GM23338 (cell line): ENCODE measurements at places on chromosomes 11 and 22. TPM values are rescaled to one million over a fixed set of nuclear protein-coding genes. Genes with fewer than 3 reads are reported as not detected.

- DNase-seq, result no peak
Observed at GRCh38 chr11:86660088-86660487, 12.3 kb downstream of the ME3 start.

DNA sequence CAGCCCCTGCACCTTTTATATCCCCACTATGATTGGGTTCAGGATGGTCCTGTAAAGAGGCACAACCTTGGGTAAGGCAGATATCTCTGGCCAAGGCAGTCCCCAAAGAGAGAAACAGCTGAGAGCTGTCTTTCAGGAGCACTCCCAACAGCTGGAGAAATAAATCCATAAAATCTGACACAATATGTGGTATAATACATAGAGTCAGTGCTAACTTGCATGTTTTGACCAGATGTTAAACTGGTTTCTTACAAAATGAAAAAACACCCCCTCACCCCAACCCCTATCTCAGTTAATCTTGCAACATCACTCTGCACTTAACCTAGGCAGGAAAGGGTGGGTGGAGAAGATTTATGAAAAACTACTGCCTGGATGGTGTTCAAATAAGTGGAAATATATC is 44.0 kb upstream of the C11orf87 start:
- DNase-seq, result no peak

DNA sequence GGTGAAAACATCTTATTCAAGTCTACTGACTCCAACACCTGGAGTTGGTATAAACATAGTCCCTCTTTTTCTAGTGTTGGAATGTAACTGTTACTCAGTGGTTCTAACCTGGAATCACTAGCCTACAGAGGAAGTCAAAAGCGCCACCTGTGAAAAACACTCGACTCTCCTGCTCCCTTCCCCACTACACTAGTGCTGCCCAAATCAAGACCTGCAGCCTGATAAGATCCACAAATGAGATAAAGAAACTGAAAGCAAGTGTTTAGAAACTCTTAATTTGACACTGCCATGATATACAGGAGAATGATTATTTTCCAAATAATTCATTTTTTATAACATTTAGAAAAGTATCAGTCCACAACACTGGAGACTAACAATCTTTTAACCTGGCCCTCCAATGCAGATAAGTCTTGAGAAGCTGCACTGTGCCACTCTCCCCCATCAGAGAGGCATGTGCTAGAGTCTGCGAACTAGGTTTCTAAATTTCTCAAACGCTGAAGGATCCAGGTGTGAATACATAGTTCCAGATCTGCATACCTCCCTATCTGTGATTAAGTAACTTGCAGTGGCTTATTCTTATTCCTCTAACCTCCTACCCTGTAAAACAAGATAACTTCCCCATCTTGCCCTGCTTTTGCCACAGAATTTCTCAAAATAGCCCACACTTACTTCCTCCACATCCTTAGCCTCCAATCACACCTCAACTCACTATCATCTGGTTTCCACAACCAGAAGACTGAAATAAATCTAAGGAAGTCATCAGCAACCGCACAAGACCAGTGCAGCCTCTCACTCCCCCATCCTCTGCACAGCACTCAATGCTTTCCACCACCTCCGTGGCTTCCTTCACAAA is 88.1 kb downstream of the RRAS2 start:
- no peak for DNase-seq

Gene ASRGL1
- 32.9 and 38.4 TPM in 2 replicates for total RNA-seq

DNA sequence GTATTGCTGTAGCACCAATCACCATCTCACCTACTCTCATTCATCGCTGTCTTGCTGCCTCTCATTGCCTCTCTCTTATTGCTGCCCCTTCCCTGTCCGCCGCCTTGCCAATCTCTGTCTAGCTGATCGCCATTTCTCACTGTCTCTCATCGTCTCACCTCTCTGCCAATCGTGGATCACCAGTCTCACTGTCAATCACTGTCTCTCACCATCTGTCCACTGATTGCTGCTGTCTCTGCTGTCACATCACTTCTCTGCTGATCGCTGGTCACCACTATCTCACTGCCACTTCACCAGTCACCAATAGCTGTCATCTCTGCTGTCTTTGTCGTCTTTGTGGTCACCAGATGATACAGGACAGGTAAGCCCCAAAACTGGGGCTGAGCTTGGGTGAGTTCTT is 20.6 kb upstream of the RNASEH2C start:
- no peak for DNase-seq

DNA sequence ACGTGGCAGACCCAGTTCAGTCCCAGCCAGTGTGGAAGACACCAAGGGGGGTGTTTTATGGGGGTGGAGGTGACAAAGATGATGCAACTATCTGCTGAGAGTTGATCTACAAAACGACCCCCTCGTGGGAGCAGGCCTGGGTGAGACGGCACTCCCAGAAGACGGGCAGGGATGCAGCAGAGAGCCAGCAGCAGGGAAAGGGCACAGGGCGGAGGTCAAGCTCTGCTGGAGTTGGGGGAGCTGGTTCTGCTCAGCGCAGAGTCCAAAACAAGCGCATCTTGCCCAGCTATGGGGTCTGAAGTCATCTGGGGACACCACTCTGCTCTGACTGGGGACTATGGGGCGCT is 3.9 kb downstream of the GNB1L start:
- no peak for DNase-seq

GRCh38 chr11:68872216-68873003 is 30.7 kb upstream of the CPT1A start:
- no peak for DNase-seq

GRCh38 chr11:65560555-65561418 is 2.6 kb upstream of the LTBP3 start:
- peak; percentile 83 for DNase-seq

DNA sequence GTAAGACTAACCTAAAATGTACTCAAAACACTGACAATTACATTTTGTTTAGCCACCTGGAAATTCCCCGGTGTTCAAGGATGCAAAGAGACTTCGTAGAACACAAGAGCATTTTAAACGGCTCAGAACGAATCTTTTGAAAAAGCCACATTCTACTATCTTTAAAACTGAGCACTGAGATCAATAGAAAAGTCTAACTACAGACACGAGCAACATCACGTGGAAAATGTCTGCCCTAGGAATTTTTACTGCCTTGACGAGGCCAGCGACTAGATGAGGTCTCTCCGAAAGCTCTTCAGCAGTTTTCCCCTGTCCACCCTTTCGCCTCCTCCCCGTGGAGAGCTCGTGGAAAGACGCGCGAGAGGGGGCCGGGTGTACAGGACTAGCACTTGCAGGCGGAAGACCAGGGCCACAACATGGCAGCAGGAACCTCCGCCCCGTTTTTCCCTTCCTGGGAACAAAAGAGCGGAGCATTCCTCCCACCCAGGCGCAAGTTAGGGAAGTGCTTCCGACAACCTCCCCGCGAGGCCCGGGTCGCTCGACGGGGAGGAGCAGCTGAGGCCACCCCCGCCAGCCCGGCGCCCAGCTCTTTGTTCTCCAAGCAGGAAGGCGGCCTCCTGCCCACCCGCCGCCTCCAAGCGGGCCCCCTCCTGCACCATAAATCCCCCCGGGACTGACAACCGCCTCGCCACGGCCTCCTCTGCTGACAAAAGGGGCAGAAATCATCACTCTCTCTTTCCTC is 1.1 kb downstream of the EIF4G2 start:
- peak; percentile 49 for DNase-seq

DNA sequence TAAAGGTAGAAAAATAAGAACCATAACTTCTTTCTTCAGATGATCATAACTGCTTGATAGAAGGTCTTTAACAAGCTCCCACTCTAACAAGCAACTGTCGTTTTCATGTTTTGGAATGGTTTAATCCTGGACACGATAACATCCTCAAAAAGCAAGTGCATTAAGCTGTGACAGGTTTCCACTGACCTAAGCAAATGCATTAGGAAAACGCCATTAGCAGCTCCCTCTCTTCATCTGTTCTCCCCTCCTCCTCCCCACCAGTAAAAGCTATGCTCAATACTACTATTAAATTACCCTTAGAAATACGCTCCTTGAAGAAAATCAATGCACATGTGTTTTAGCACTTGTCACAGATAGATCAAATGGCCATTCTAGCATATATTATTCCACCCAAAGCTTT is 729.4 kb downstream of the OPCML start:
- no peak for DNase-seq

DNA sequence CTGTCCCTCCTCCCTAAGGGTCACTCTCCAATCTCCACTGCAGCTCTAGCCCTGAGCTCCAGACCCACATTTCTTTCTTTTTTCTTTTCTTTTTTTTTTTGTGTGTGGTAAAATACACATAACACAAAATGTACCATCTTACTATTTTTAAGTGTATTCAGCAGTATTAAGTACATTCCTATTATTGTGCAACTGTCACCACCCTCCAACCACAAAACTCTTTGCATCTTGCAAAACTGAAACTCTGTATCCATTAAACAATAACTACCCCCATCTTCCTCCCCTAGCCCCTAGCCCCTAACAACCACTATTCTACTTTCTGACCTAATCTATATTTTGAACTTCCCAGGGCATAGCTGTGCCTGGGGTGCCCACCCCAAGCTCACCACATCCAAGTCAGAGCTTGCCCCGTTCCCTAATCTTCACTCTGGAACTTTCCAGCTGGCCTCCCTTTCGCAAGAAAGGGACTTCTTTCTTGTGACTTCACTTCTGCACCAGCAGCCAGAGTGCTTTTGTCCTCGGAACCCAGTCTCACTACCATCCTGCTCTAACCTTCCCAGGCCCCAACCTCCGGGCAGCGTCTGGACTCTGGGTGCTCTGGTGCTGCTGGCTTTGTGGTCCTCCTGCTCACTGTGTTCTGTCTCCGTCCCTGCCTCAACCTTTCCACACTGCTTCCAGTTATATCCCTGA is 30.7 kb downstream of the PARVG start:
- no peak for DNase-seq

DNA sequence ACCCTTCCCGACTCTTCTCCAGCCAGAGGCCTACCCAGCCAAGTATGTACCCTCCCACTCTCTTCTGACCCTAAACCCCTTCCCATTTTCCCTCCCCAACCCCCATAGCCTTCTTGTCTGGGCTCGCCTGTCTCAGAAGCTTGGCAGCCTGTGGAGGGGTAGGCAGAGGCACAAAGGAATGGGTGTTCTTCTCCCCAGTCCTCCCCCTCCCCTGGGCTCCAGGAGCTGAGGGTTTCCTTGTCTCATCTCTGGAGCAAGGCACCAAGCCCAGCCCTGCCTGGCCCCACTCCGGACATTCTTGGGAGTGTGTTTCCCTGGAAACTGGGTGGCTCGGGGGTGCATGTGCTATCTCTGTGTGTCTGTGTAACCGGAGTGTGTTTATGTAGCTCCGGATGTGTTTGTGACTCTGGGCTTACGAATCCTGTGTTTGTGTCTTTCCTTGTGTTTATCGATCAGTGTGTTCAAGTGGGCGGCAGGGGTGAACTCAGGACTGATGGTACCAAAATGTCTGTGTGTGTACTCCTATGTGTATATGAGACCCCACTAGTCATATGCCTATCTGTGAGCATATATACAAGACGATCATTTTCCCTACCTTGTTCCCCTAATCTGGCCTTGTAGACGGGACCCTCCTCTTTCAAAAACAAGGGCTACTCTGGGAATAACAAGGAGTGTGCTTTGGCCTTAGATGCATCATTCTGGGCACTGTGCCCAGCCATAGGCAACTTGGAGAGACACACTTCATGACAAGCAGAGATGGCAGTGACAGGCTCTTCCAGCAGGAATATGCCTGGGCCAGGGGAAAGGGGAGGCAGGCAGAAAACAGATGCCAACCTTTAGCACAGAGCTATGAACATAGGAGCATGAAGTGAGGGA is 10.9 kb downstream of the PHLDB1 start:
- DNase-seq, result no peak

DNA sequence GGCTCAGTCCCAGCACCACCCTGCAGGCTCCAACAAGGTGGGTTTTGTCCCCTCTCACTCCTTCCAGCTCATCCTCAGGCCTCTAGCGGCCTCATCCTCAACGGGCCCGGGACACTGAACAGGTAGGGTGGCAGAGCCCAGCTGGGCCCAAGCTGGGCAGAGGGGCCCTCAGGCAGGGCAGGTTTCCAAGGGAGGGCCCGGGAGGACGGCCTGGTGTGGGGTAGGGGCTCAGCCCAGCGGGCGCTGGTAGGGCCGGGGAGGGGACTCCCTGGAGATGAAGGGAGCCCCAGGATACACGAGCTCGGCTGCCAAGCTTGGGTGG is 2.5 kb upstream of the IFITM10 start:
- no peak for DNase-seq

- no peak for DNase-seq
Observed at GRCh38 chr11:87397011-87397865, 359.5 kb downstream of the TMEM135 start.

Gene PNPLA5
- 5.9 and 6.8 TPM in 2 replicates for total RNA-seq

- DNase-seq, result no peak
Observed at GRCh38 chr22:39913321-39913720, 12.4 kb downstream of the GRAP2 start.

- no peak for DNase-seq
Observed at GRCh38 chr22:27583856-27584255, 217.7 kb downstream of the MN1 start.

Gene DEFB131B
- not detected in 2 replicates for total RNA-seq

DNA sequence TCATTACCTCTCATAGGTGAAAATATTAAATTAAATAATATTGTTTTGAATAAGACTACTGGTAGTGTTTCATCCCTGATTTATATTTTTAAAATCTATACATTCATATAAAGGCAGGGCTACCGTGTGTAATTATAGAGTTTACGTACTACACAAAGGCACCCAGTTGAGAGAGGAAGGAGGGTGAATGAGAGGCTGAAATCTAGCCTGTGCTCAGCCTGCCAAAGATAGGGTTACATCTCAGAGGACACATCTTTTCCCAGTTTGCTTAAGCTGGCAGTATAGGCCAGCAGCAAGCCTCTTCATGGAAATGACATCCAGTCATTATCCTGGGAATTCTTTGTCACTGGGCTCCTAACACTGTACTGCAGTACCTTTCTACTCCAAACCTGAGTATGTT is 7.5 kb upstream of the B3GNT6 start:
- no peak for DNase-seq

Gene SLC22A6
- not detected in 2 replicates for total RNA-seq

- no peak for DNase-seq
Observed at GRCh38 chr22:28989484-28989883, 72.1 kb downstream of the C22orf31 start.

DNA sequence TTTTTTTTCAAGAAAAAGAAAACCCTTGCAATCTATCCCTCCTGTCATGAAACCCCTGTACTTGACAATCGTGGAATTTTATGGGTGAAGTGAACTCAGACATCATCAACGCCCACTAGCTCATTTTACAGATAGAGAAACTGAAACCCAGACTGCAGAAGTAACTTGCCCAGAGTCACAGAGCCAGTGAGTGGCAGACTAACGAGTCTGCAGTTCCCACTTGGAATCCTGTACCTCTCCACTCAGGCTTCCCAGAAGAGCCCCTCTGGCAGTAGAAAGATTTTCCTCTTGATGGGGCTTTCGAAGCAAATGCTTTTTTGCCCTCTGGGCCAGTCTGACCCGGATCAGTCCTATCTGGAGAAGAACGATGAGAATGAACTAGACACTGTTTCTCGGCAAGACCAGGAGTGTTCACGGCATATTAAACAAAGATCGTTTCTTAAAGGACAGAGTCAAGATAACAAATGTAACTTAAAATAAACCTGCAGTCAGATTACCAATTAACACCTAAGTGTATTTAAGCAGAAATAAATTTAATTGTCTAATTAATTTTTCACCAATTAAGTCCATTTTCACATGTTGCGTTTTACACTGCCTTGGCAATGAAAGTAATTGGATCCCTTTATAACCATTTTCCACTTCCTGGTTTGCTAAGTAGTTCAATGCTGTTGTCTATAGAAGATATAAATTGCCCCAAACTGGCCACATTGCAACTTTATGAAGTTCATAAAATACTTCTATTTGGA is 61.3 kb upstream of the CREB3L1 start:
- DNase-seq, result no peak

- no peak for DNase-seq
Observed at GRCh38 chr11:68386331-68386978, 74.1 kb downstream of the LRP5 start.

- DNase-seq, result no peak
Observed at GRCh38 chr11:47394322-47395222, 13.8 kb upstream of the SLC39A13 start.

Gene OTOG
- 0.52 and 0.78 TPM in 2 replicates for total RNA-seq
